CD4-positive, alpha-beta T cell treated with Interleukin-4 for 4 hours (primary cell): ENCODE measurements at places on chromosomes 1 and 21.

- no peak for DNase-seq
These were observed 62.6 kb downstream of the MAP3K7CL start for GRCh38 chr21:29193072-29193471.

- peak; percentile 39 for DNase-seq
These were observed at the start of gene CFAP141 for GRCh38 chr1:154206196-154206595. TSS of gene CFAP141 (minus strand) at chr1:154206333. CDS start at chr1:154206307, 26 bp downstream.

DNA sequence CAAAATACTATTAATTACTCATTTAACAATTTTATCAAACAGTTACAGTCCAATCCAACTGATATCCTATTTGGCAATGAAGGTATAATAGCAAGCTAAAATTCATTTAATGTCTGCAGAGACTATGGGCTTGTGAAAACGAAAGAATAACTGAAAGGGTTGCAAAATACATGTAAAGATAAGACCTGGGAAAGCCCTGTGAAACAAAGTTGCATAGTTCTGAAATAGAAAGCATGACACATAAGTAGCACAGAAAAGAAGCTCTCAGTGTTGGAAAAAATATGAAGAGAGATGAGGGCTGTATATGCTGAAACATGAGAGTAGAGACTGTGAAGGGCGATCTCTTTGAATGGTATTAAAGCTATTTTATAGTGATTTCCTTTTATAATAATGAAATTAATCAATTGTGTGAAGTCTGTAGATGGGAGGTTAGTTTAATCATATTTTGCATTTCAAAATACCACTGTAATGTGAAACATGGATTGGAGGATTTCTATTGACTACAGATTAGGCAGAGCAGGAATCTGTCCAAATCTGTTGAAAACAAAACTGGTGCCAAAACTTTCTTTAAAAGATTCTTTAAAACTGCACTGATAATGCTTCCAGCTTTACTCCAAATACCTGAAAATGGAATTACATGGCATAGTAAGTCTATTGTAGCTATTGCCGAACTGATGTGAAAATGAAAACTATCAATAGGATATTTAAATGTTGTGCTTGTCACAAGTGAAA lies 1518.9 kb upstream of the B3GALT2 start:
- no peak for DNase-seq

GRCh38 chr1:18681423-18681835 lies 50.8 kb downstream of the PAX7 start:
- peak; percentile 14 for DNase-seq

DNA sequence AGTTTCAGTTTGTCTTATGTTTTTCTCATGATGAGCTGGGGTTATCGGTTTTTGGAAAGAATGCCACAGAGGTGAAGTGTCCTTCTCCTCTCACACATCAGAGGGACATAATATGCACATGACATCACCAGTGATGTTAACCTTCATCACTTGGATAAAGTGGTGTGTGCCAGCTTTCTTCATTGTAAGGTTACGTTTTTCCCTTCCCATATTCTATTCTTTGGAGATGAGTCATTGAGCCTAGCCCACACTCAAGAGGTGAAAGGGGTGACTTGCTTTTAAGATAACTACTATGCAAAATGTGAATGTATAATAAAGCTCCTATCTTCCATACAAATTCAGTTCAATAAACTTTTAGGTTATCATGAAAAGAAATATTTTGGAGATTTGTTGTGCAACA lies 36.7 kb upstream of the MAGI3 start:
- no peak for DNase-seq

DNA sequence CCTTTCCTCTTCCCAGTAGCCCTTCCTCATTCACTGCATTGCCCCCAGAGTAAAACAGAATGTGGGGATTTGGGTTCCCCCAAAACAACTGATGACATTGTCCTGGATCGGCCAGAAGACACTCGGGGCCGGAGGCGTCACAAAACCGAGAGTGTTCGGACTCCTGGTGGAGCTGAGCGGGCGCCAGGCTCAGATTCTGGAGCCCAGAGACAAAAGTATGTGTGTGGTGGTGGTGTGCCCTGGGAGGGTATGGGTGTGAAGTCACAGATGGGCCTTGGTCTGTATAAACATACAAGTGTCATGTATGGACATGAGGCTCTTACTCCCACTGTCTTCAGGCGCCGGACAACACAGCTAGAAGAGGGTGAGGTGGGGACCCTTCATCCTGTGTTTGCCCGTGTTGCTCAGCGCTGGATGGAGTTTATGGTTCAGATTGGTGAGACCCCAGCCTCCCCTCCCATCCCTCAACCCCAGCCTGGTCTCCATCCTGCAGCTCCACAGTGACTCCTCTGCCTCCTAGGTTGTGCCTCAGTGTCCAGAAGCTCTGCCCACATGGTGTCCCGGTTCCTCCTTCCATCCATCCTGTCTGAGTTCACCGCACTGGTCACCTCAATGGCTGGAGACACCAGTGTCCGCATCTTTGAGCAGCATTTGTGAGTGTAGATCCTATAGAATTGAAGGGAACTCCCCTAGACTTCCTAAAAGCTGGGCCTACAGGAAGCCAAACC lies 12.4 kb downstream of the HYI start:
- no peak for DNase-seq

DNA sequence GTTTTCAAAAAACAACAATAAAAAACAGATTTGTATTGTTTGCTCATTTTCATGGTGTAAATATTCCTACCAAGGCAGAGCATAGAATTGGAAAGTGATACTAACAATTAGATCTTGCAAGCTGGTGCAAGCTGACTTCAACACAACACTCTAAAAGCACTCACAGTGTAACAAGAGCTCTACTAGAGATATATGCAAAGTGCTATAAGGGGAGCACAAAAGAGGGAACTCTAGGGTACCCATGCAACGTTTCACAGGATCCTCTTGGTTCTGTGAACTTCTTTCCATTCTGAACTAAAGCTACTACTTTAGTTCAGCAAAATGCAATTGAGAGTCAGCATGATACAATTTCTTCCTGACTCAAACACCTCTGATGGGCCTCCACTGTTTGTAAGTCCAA lies 78.3 kb downstream of the ATP1B1 start:
- DNase-seq, result no peak

GRCh38 chr1:43979528-43980254 lies 681 bp downstream of the B4GALT2 start:
- no peak for DNase-seq

DNA sequence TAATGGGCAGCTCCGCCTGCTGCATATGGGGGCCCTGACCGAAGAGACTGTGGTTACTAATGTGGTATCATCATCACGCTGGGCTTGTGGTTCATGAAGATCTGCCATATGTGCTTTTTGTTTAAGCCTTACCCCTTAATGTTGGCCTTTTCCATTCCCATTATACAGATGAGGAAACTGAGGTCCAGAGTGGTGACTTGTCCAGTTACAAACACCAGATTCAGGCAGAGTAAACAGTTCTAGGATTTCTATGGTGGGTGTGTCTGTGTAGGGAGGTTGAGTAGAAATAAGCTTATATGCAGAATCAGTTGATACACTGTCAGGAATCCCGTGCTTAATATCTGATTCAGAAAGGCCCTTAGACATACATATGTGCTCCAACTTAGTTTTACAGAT lies 691 bp downstream of the UTP11 start:
- DNase-seq, result no peak
